Activated CD4-positive, alpha-beta T cell treated with anti-CD3 and anti-CD28 coated beads, Interleukin-2, amount 50 U/mL, for 4 hours (primary cell): ENCODE measurements at places on chromosomes 5 and 9.

GRCh38 chr5:143194206-143194605 lies 209.3 kb downstream of the NR3C1 start:
- no peak for DNase-seq

- DNase-seq: no peak
Measured at GRCh38 chr9:75169623-75170022, 81.3 kb downstream of the OSTF1 start.

GRCh38 chr9:87740209-87740608 lies 14.3 kb downstream of the CTSL start:
- no peak for DNase-seq

GRCh38 chr5:124060011-124060410 lies 548.0 kb downstream of the CSNK1G3 start:
- DNase-seq: no peak

DNA sequence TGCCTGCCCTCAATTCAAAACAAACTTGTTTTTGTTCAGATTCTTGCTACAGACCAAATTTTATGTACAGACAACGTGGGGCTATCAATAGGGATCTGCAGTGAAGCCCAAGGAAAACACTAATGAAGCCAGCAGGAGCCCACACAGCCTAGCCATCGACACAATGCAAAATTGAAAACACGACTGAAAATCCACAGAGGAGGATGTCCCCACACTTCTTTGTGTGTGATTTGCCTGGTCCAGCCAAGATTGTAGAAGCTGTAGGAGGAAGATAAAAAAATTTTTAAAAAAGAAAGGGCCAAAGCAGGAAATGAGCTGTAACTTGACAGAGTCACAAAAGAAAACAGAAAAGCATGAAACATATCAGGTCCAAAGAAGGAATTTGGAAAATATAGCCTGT lies 34.8 kb downstream of the HTR4 start:
- DNase-seq: no peak

DNA sequence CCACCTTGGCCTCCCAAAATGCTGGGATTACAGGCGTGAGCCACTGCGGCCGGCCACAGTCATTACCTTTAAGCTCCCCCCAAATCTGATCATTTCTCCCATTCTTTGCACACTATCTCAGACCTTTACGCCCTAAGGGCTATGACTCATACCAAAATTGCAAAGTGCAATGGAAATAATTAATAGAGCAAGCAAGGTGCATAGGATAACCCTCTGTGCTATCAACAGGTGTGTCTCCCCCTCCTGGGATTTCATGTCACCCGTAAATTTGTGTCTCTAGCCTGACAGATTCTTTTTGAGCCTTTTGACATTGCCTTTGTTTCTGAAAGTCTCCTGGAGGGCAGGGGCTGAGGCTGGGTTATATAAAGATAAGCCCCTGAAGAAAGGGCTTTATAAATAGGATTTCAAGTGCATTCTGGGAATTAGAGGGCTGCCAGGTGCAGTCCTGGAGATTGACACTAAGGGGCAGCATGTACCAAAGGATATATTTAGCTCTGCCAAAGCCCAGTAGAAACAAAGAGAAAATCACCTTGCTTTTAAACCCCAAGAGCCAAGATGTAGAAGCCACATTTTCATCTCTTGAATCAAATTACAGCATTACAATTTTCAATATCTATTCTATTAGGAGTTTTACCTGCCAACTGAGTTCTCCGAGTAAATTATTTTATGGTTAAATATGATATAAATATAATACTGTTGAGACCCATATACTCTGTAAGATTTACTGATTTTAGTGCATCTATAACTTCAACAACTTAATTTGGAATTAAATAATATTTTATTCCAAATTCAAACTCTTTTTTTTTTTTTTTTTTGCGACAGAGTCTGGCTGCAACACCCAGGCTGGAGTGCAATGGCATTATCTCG lies 18.2 kb downstream of the S100Z start:
- peak; percentile 53 for DNase-seq

DNA sequence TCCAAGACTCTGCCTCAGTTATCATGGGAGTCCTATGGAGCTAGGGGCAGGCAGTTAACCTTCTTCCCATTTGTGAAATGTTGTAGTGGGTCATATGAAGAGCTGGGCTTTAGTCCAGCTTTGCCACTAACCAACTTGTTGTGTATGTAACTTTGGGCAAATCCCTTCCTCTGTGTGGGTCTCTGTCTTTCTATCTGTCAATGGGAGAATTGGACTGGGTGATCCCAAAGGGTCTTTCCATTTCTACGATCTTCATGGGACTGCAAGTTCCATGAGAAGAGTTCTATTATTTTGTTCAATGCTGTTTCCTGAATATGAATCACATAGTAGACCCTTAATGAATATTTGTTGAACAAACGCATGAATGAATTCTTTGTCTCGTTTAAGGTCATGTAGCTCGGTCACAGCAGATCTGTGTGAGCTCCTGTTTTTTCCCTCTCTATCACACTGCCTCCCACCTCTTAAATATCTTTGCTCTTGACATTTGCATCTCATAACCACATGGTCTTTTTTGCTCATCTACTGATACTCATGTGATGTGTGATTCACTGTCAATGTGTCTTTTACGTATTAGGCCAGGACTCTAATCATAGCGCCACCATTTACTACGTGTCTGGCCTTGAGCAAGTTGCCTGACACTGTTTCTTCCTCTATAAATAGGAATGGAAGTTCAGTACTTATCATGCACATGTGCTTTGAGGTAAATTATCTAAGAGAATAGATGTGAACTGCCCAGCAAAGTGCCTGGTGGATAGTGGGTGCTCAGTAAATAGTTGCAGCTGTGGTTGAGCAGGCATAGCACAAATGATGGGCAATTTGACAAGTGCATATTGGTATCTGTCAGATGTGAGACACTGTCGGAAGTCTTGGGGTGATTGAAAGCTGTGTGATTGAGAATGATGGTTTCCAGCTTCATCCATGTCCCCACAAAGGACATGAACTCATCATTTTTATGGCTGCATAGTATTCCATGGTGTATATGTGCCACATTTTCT lies 37.4 kb downstream of the PTTG1 start:
- DNase-seq: no peak

GRCh38 chr9:37027582-37028419 lies 6.3 kb downstream of the PAX5 start:
- peak; percentile 73 for DNase-seq

DNA sequence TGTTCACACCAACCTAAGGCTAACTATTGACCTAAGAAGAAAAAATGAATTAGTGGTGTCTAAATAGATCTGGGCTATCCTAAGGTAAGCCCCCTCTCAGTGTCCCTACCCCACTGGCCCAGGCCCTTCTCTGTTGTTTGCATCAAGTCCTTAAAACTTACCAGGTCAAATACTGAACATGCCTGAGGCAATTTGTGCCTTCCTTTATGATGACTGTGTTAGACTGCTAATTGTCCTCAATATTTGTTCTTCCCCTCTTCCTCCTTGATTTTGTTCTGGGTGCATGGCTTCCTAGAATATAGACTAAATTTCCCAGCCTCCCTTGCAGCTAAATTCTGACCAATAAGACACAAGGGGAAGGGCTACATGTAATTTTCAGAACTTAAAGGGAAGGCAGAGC lies 199.9 kb downstream of the ADAMTS12 start:
- DNase-seq: no peak

DNA sequence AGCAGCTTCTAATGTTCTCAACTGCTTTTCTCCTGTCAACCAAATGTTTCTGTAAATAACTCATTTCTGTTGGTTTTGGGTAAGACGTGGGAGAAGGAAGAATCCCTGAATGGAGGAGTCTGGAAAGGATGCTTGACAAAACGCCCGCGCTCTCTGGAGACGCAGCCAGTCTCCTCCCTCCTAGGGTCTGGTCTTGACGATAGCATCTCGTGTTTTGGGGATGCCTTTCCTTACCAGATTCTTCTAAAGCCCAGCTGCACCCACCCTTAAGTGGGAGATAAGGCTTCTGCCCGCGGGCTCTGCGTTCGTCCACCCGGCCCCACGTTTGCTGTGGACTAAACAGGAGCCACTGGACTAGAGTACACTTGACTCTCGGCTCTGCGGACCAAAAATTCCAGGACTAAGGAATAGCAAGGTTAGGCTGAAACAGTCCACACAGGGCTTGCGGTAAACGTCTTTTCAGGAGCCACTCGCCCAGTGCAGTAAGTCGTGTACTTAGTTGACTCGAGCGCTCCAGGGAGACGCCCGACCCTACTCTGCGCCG lies 491 bp upstream of the CTSL start:
- DNase-seq: no peak

GRCh38 chr9:14561929-14562405 lies 131.3 kb downstream of the ZDHHC21 start:
- DNase-seq: no peak

- DNase-seq: no peak
Measured at GRCh38 chr5:132204371-132205135, 23.1 kb downstream of the P4HA2 start.

GRCh38 chr5:81739291-81739690 lies 11.6 kb downstream of the SSBP2 start:
- DNase-seq: no peak

DNA sequence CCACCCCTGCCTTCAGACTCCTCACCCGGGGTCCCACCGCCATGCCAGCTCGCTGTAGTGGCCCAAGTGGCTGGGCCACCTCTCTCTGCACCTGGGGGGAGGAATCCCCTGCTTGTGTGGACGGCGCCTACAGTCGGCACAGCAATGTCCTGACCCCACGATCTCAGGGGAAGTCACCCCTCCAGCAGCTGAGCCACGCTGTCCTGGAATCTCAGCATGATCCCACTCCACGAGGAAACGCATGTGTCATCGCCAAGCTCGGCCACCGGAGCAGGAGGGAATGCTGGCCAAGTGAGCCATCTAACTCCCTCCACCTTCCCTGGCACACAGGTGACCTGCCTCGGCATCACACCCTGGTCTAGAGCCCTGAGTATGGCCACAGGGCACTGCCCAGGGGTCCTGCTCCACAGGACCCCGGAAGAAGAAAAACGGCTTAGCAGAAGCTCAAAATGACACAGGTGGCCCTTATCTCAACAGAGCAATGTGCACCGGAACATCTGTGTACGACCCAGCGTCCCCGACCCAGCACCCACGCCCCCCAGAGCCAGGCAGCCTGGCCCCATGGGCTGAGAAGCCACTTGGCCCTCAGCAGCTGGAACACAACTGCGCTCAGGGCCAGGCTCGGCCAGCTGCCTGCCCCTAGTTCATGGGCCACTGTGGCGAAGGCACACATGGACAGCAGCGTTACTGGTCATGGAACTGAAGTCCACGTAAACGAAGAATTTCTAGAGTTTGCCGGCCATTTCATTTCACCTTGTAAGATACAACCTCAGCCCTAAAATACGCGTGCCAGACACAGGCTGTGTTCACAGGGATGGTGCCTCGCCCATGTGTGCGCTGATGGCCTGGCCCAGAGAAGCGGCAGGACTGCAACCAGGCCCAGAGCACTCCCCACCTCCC lies 23.4 kb upstream of the CAMSAP1 start:
- no peak for DNase-seq

- no peak for DNase-seq
Measured at GRCh38 chr5:109486200-109486804, 76.5 kb upstream of the PJA2 start.
